ENCODE measurements at places on chromosomes 12 and 14. TPM values are rescaled to one million over a fixed set of nuclear protein-coding genes. Genes with fewer than 3 reads are reported as not detected.

DNA sequence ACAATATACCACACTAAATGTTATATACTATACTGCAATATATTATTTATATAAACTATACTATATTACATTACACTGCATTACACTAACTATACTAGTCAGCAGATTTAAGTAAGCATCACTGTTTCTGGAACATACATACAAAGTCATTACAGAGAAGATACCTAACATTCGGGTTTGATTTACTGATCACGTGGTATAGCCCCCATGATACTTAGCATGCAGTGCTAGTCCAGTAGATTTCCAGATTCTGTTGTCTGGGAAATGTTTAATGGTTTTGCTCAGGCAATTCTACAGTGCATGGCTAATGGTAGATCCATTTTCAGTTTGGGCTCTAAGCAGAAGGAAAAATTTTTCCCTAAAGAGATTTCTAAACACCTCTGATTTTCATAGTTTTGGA, 403.7 kb upstream of the TMTC1 start:
- no peak for DNase-seq

- DNase-seq: no peak
Observed at GRCh38 chr14:98966475-98967162, 305.4 kb downstream of the BCL11B start.

GRCh38 chr12:76337583-76337982, 10.6 kb downstream of the BBS10 start:
- no peak for DNase-seq

DNA sequence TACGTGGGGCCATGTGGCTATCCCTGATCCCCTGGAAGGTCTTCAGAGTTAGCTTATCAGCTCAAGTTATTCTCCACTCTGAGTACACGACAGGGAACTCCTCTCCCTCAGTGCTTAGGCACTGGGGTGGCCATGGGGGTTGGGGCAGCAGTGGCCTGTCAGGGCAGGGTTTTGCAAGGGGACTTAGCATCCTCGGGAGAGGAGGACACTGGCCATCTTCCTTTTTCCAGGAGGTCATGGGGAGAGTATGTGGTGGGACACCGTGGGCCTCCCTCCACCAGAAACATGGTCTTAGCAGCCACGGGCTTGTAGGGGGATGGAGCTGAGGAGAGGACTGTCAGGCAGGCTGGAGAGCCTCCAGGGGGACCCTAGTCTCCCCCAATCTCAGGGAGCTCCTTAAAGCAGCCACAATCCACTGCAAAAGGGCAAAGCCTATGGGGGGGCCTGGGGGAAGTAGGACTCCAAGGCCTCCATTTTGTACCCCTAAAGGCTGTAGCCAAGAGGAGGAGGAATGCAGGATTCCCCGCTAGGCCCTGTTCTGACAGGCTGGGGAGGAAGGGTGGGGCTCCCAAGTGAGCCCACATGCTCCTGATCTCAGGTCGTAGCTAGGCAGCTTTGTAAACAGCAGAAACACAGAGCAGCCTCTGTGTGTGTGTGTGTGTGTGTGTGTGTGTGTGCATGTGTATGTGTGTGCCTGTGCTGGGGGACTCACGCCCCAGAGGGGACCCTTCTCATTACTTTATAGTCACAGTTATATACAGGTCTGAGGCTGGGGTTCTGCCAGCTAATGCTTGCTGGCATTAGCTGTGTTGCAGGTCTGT, 36.6 kb downstream of the KRT80 start:
- no peak for DNase-seq

AQP6 gene
- total RNA-seq: 0.37 TPM

DNA sequence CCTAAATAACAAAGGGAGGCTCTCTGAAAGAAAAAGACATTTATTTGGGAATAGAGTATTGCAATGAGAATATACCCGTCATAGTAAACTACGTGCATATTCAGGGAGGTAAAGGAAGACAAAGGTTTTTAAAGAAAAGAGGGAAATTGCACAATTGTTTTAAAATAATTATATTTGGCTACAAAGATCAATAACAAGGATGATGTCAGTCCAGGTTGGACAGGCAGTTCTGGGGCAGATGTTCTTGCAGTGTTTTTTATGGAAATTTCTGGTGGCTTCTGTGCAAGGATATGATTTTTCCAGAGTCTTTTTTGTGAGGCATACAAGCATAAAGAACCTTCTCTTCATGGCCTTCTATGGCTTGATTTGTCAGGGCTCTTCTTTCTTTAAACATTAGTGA, 29.6 kb downstream of the HSD17B6 start:
- DNase-seq: no peak

- no peak for DNase-seq
Observed at GRCh38 chr12:68011882-68012207, 22.6 kb downstream of the IFNG-AS1 start.

SLC5A8 gene
- total RNA-seq: not detected

All from G401 (cell line).